ENCODE measurements at places on chromosomes 2 and 18. TPM values are rescaled to one million over a fixed set of nuclear protein-coding genes. Genes with fewer than 3 reads are reported as not detected.

GRCh38 chr18:35711227-35711626 is 129.7 kb downstream of the GALNT1 start:
- DNase-seq = no peak

DNA sequence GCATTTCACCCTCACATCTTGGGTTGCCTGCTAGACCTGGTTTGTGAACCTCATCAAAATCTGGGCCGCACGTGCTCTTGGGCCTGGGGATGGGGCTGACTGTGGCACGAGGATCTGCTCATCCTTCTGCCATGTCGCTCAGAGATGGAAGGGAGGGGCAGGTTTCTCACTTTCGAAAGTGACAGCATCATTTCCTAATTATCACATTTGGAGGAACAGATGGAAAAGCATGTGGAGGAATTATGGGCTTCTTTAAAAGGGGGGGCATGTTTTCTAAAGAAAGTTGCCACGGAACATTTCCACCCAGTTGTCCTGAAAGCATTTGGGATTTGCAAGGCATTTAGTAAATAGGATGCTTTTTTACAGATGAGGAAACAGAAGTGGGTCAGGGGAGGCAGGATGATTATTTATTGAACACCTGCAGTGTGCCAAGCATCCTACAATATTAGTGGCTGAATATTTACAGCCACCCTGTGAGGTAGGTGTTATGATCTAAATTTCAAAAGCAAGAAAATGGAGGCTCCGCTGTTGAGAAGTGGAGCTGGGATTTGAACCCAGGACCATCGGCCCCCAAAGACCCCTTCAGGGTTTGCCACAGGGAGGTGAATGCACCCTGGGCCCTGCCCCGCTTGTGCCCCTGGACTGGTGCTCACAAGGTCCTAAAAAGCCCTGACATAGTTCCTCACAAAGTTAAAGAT is 104.2 kb upstream of the MYCN start:
- DNase-seq = no peak

The OSBPL1A gene
- total RNA-seq = 10.0 TPM

- no peak for DNase-seq
Measured at GRCh38 chr2:156702541-156702940, 266.4 kb downstream of the GPD2 start.

- DNase-seq = no peak
Measured at GRCh38 chr2:1617425-1618021, 126.8 kb downstream of the PXDN start.

The PDCD1 gene
- 1.7 TPM for total RNA-seq

DNA sequence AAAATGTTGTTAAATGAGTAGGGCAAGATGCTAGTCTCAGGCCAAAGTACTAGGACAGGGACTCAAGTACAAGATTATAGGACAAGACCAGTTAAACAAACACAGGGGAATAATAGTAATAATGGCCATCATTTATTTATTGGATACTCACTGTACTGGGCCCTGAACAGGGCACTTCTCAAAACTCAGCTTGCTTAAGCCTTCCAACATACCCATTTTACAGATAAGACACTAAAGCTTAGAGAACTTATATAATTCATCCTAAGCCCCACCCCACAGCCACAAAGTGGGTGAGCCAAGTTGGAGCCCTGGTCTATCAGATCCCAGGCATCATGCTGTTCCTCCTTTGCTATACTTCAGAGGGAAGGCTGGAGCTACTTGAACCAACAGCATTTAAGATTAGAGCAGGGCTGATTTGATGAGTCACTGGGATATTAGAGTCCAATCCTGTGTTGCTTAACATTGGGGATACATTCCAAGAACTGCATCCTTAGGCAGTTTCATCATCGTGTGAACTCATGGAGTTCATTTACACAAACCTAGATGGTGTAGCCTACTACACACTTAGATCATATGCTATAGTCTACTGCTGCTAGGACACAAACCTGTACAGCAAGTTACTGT is 153.6 kb downstream of the MTCL1 start:
- DNase-seq = no peak

DNA sequence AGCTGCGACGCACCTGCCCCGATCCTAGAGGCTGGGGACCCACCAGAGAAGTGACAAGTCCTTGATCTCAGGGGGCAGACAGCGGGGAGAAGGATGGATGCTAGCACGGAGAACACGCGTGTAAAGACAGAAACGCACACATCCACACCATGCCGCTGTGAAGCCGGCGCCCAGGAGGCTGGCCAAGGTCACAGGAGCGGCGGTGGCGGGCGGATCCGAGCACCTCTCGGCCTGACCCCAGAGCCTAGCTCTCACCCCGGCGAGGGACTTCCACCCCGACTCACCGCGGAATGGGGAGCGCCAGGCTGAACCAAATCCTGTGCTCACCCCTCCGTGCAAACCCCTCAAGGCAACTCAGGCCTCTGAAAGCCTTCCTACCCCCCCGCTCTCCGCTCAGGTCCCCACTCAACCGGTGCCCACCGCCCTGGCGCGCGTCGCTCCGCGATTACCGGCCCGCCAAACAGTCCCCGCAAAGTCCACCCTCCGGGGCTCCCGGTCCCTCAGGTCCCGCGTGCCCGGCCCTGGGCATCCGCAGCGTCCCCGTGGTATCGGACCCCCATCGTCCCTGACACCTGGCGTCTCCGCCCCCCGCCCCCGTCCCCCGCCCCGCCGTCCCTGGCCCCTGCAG is 460 bp upstream of the LRRFIP1 start:
- DNase-seq = no peak

DNA sequence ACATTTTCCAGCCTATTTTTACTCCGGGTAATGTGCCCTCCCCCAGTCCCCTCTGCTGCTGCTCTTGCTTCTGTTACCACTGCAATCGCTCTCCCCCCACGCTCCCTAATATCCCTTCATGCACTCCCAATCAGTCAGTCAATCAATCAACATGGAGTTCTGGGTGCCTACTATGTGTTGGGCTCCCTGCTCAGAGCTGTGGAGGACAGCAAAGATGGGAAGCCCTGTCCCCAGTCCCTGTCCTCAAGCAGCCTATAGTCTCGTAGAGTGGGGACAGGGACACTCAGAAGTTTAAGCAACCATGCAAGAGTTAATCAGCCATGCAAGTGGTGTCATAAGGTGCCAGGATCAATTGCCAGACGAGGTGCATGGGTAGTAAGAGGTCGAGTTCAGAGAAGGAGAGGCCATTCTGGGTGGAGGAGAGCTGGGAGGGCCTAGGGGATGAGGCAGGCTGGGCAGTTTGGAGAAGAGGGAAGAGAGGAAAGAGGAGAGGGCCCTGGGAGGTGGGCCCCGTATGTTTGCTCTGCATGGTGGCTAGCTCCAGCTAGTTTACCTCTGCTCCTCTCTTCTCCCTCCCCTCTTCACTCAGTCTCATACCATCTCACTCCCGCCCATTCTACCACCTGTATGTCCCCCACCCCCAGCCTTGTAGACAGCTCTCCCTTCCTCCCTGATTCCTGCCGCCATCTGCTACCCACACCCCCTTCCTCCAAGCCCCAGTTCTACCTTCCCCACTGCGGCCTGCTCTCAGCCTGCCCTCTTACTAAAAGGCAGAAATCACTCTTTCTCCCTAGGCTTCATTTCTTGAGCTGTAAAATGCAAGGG is 3.9 kb downstream of the ASIC4 start:
- DNase-seq = no peak

DNA sequence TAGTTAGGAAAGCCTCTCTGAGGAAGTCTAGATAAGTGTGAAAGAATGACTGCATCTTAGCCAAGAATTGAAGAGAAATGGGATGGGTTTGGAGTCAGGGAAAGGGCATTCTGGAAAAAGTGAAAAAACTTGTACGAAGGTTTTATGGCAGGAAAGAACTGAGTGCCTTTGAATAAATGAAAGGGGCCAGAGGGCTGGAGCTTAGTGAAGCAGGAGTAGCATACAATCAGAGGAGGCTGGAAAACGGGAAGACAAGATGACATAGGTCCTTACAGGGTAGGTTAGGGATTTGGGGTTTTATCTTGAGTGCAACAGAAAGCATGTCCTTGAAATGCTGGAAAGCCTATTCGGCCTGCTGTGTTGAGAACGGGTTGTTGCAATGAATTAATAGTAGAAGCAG is 152.6 kb upstream of the RND3 start:
- DNase-seq = no peak

GRCh38 chr18:41992066-41992465 is 37.0 kb downstream of the PIK3C3 start:
- DNase-seq = no peak

The ANKRD53 gene
- not detected for total RNA-seq

The TUBA3E gene
- total RNA-seq = not detected

- DNase-seq = no peak
Measured at GRCh38 chr2:150126143-150126740, 361.2 kb downstream of the RND3 start.

DNA sequence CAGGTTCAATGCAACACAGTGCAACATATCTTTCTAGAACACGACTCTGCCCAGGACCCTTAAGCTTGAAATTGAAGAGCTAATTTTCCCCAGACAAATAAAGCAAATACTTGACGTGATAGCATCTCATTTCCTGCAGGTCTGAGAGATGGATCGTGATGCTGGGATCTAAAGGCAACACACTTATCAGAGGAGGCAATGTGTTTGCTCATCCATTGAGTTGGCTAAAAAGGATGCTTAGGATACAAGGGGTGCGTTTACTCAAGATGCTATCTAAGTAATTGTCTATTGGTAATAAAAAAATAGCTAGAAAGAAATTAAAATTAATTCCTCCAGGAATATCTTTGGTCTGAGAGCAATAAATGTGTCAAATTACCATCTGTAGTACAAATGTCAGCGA is 129.0 kb downstream of the SOCS6 start:
- no peak for DNase-seq

- no peak for DNase-seq
Measured at GRCh38 chr18:76992226-76993084, 140.1 kb downstream of the MBP start.

GRCh38 chr18:22503803-22504202 is 86.1 kb upstream of the CTAGE1 start:
- DNase-seq = no peak

DNA sequence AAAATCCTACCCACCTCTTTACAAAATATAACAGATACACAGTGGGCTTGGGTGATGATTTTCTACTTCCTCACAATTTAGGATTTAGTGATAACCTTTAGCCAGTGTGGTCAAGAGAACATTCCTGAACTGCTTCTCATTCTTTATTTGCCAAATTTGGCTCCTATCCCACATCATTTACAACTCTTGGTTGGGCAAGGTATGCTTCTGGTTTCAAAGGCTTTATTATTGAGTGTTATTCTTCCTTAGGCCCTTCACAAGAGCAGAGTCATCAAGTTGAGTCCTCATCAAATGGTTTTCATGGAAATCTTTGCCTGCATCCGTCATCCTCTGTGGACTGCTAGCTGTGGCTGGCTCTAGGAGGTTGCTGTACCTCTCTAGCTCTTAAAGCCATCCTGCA is 472.0 kb upstream of the ETAA1 start:
- no peak for DNase-seq

The CXCR4 gene
- total RNA-seq = 13.4 TPM

The HOXD4 gene
- total RNA-seq = 0.31 TPM

The FBXO48 gene
- total RNA-seq = 0.61 TPM

The CHRND gene
- not detected for total RNA-seq

DNA sequence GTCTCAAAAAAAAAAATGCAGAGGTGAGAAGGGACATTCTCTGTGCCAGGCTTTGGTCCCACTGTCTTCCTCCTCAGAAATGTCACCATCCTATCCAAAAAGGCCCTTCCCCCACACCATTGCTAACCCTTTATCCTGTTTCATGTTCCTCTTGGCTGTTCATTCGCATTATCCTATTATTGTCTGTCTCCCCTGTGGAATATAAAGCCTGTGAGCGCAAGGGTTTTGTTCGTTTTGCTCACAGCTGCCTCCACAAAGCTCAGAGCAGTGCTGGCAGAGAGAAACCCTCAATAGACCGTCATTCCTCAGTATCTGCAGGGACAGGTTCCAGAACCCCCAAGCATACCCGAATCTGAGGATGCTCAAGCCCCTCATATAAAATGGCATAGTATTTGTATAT is 91.8 kb downstream of the LOXHD1 start:
- DNase-seq = no peak

DNA sequence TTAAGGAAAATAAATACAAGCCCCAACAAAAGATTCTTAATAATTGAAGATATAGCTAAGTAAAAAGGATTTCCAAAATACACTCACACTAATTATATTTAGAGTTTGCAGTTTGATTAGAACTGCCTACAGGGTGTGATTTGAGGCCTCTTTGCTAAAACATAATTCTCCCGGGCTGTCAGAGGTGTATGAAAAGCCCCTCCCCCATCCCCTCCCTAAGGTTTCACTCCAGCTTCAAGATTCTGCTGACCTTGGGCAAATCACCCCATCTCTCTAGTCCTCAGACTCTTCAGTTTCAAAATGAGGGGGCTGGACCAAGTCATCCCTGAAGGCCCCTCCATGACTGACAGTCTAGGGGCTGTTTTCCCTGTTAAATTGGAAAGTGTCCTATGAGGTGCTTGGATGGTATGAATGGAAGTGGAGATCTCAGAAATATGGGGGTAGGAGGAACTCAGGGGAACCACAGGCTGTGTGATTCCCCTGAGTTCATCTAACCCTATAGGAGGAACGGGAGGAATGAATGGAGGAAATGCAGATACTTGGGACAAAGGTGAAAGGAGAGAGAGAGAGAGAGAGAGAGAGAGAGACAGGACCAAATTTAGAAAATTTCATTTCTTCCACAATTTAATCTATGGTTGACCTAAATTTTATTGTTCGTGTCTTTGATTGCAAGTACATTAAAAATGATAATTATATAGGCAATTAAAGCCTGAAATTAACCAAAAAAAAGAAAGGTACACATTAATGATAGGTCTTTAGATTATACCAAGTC is 107.5 kb downstream of the SPP2 start:
- no peak for DNase-seq

Measured in esophagus squamous epithelium (tissue), 5 donors.